ENCODE measurements at places on chromosomes 3 and 15.

DNA sequence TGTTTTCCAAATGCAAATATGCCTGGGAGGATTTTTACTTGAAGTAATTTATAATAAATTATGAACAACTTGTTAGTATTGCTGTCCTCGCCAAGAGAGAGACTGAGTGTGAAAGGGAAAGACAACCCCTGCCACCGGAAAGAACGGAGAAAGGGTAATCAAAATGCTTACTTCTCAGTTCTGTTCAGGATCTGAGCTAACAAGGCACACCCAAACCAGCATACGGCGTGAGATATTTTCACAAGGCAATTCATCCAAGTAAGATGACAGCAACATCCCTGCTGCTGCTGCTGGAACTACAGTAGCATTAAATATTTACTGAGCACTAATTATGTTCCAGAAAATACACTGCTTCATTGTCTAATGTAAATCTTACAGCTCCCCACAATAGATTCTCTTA is 96.1 kb downstream of the KBTBD8 start:
- DNase-seq: no peak

GRCh38 chr3:8001307-8001706 is 500.3 kb upstream of the LMCD1 start:
- no peak for DNase-seq

GRCh38 chr3:100581650-100582049 is 27.8 kb upstream of the ADGRG7 start:
- DNase-seq: no peak

GRCh38 chr15:89211678-89212170 is 9.7 kb downstream of the RLBP1 start:
- DNase-seq: no peak

GRCh38 chr15:77656294-77656693 is 23.6 kb upstream of the LINGO1 start:
- no peak for DNase-seq

GRCh38 chr3:131036200-131036816 is 9.6 kb downstream of the NEK11 start:
- DNase-seq: no peak

- DNase-seq: no peak
Observed at GRCh38 chr3:27500035-27500434, 15.9 kb upstream of the SLC4A7 start.

- no peak for DNase-seq
Observed at GRCh38 chr3:116757315-116757714, 47.7 kb downstream of the TUSC7 start.

DNA sequence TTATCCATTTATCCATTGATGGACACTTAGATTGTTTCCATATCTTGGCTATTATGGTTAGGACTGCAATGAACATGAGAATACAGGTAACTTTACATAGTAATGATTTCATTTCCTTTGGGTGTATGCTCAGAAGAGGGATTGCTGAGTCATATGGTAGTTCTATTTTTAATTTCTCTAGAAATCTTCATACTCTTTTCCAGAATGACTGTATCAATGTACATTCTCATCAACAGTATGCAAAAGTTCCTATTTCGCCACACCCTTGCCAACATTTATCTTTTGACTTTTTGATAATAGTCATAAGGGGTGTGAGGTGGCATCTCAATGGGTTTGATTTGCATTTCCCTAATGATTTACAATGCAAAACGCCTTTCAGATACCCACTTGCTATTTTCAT is 6.2 kb upstream of the NIPA1 start:
- DNase-seq: no peak

GRCh38 chr15:33675246-33675645 is 293.1 kb upstream of the CHRM5 start:
- no peak for DNase-seq

- DNase-seq: no peak
Observed at GRCh38 chr3:87468938-87469337, 192.6 kb upstream of the POU1F1 start.

DNA sequence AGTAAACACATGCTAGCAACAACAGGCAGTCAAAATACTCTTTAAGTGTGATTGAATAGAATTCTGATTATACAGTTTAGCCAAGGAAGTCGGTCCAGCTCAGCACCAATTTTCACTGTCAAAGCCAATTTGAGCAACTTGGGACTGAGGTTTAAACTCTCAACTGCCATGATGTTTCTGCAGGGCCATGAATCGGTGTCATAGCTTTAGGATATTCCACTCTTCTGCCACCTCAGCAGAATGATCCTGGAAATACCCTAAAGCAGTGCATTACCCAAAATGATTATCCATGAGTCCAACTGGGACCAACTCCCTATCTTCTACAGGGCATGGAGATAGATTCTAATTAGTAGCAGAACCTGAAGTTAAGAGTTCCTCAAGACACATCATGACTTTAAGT is 262.4 kb downstream of the RORA start:
- DNase-seq: no peak

DNA sequence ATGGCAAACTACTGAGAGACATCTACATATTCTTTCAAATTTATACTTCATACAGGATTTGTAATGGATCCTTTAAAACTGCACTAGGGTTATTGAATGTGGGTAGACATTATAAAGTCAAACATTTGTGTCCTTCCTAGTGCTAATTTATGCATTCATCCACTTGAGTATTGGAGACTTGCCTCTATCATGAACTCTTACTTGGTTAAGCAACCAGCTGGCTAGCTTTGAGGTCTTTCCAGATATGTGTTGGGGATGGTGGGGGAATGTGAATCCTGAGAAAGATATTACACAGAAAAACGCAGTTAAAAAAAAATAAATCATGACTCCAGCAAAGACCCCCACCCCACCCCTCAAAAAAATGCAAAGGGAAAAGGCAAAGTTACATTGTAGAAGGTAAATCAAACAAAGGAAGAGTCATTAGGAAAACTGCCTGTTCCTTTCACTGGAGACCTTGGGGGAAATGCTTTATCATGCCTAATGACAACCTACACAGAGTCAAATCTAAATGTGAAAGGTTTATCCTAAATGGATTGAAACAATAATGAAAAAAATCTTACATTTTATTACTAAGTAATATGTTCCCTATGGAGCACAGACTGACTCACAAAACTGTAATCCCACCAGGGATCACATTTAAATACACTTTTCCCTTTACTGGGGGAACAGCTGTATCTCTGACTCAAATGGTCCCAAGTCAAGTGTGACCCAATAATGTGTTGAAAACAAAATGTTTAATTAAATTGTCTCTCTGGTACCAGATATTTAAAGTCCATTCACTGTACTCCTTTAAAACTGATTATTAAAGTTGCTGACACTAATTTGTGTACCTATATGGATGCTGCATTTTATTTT is 522.3 kb downstream of the ROBO1 start:
- no peak for DNase-seq

DNA sequence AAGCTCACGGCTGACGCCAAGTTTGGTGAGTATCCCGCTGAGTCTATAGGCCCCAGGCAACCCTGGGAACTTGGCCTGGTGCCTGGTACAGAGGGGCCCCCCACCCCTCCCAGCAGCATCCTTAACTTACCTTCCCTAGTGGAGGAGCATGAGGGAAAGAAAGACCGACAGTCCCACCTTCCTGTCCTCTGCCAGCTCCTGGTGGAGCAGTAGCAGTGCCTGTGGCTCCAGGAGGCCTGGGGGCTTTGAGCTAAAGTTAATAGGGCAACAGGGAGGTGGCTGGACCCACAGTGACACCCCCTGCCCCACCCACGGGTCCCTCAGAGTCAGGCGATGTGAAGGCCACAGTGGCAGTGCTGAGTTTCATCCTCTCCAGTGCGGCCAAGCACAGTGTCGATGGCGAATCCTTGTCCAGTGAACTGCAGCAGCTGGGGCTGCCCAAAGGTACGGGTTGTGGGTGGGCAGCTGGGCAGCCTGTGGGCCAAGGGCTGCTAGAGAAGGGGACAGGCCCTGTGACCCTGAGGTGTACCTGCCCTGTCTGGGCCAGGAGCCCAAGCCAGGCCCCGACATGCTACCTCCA is 2.9 kb downstream of the COMMD4 start:
- no peak for DNase-seq

DNA sequence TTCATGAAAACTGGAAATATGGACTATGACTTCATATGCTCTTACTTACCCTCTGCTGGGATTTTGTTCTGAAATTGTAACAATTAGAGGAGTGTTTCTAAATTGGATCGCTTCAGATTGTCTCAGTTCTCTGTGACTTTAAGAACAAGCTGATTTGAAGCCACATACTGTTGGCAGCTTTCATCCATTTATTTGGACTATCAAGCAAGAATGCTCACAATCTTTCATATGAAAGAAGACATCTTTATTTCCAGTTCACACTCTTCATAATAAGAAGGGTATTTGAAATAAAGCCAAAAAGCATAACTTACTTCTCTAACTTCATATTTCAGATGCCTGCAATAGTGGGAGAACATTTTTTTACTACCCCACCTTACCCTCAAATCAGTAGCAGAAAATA is 491.6 kb upstream of the TPRG1 start:
- no peak for DNase-seq

GRCh38 chr3:104126463-104126862 is 1240.2 kb upstream of the ALCAM start:
- no peak for DNase-seq

DNA sequence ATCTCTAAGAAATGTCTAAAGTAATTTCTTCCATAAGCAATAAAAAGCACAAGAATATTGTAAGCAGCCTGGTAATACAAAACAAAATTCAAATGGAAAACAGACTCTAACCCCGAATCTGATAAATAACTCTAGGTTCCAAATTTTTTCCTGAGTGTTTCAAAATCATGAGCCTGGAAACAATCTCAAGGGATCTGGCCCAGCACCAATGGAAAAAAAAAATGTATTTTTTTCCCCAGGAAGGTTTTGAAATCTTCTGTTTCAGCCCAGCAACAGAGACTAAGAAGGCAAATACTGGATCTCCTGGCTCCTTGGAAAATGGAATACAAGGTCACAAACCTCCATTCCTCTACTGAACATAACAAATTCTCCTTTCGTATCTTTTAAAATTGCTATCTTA is 13.0 kb downstream of the TBC1D2B start:
- DNase-seq: no peak

- DNase-seq: no peak
Observed at GRCh38 chr15:86620641-86621349, 541.1 kb downstream of the AGBL1 start.

DNA sequence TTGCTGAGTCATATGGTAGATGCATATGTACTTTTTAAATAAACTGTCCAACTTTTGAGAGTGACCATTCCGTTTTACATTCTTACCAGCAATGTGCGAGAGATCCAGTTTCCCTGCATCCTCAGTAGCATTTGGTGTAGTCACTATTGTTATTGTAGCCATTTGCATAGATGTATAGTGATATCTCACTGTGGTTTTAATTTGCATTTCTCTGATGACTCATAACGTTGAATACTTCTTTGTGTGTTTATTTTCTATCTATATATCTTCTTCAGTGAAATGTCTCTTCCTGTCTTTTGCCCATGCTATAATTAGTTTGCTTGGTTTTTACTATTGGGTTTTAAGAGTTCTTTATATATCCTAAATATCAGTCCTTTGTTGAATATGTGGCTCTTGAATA is 255.7 kb upstream of the GRM7 start:
- no peak for DNase-seq

DNA sequence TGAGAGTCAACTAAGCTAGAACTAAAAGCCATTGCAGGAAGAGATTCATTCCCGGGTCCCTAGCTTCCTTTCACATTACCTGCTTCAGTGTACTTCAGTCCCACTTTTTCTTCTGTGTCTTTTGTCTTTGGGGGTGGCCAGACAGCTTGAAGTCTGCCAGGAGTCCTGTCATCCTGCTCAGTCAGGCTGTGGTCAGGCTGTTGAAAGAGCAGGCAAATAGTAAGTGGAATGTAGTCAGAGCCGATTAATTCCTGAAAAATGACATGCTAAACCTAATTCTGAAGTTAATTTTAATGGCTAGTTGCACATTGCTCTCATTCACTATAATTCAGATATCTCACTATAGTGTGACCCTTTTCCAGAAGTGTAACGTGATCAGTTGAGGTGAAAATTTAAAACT is 129.6 kb downstream of the FMN1 start:
- DNase-seq: no peak

- no peak for DNase-seq
Observed at GRCh38 chr3:12423918-12424630, 60.2 kb upstream of the TSEN2 start.

DNA sequence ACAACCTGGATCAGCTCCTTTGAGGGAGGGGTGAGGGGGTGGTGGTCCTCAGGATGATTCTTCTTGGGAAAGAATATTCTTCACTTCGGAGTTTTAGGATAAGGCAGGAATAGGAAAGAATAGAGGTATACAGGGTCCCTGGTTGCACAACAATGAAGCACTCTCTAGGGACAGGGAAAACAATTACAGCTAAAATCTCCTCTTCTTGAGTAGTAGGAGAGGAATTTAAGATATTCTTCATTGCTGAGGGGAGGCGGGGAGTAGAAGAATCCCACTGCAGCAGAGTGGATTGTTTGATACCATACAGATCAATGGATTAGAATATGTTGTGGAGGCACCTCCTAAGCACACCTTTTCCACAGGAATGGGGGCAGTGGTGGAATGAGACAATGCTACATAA is 20.5 kb downstream of the SLC9C1 start:
- no peak for DNase-seq

DNA sequence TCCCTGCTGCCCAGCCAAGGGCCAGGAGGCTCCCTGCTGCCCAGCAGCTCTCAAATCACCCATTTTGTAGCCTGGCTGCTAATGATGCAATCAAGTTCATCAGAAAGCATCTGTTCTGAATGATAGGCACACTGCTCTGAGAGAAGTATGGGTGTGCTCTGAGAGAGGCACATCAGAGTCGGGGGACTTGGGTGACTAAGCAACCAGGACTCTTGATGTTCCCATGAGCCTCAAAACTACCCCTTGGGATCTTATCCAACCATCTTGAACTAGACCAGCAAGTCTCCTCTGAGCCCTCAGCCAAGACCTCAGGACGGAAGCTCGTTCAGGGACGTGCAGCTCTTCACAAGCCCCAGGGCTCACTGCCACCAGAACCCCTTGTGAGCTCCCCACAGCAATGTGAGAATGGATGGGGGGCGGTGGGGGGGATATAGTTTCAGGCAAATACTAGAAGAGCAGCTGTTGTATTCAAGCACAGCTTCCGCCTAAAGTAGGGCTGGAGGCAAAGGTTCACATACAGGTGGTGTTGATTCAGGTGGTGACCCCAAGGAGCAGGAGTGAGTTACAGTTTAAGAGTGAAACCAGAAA is 52.2 kb upstream of the HES1 start:
- DNase-seq: no peak

DNA sequence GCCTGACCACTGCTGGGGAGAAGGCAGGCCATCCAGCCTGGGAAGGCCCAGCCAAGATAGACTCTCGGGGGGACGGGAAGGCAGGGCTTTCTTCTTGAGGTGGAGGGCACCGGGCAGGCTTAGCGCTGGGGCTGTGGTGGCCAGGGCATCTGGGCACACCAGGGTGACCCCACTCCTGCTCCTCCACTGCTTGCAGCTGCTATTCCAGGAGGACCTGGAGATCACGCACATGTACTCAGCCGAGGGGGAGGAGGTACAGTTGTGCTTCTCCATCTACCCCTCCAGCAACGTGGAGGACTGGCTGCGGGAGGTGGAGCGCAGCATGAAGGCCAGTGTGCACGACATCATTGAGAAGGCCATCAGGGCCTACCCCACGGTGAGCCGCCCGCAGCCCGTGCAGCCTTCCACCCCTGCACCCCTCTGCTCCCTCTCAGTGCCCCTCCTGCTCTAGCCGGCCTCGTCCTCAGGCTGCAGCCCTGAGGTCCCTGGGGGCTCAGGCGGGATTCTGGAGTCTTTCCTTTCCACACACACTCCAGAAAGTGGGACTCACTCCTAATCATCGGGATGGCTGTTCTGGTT is 42.3 kb downstream of the DNAH1 start:
- DNase-seq: no peak
